ENCODE measurements at places on chromosomes 7 and 10.

GRCh38 chr10:73758704-73759511, 14.7 kb downstream of the SEC24C start:
- no peak overlapping the region for H3K4me3 ChIP-seq
- peaks cover 20% of the 10 kb centered on the region for H3K4me1 ChIP-seq
- no peak overlapping the region for H3K27ac ChIP-seq
- no peak for DNase-seq

DNA sequence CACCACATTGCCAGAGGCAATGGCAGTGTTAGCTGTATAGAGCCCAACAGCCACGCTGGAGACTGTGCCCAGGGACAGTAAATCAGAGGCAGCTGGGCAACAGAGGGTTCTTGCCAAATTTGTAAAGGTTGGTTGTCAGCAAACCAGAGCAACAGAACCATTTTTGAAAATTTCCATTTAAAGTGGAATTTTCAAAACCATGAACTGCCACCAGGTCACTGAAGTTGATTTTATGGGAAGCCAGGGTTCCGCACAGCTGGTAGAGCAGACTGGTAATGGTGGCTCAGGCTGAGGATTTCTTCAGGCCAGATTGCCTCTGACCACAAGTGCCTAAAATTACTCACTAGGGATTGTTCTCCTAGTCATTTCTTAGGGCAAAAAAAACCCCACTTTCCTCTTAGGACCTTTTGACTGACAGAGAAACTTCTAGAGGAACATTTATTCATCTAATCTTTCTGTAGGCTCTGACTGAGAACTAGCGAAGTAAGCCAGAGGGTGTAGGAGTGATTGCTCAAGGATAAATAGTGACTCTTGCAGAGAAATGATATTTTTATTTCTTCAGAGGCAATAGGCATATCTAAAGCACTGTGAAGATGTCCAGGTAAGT, 342.4 kb downstream of the BBS9 start:
- H3K27ac ChIP-seq = no peak overlapping the region
- no peaks in the 10 kb centered on the region for H3K27me3 ChIP-seq
- H3K36me3 ChIP-seq = peaks cover 10% of the 10 kb centered on the region
- no peak overlapping the region for H3K4me3 ChIP-seq

DNA sequence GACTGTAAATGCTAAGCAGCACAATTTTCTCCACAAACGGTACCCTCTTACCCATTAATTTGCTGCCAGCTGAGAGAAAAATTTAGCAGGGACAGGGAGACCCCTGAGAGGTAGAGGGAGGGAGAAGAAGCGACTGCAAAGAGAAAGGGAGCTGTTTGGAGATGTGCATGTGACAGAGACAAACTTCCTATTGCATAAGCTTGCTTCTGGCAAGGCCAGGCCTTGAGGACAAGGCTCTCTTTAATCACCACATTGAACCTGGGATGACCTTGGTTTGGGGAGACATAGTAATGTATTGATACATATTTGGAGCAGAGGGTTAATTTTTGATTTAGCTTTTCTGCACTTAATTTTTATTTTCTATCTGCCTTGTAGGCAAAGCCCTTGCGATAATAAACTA, 31.1 kb upstream of the HIBADH start:
- no peak overlapping the region for H3K27ac ChIP-seq
- no peaks in the 10 kb centered on the region for H3K36me3 ChIP-seq
- no peak overlapping the region for H3K4me3 ChIP-seq

DNA sequence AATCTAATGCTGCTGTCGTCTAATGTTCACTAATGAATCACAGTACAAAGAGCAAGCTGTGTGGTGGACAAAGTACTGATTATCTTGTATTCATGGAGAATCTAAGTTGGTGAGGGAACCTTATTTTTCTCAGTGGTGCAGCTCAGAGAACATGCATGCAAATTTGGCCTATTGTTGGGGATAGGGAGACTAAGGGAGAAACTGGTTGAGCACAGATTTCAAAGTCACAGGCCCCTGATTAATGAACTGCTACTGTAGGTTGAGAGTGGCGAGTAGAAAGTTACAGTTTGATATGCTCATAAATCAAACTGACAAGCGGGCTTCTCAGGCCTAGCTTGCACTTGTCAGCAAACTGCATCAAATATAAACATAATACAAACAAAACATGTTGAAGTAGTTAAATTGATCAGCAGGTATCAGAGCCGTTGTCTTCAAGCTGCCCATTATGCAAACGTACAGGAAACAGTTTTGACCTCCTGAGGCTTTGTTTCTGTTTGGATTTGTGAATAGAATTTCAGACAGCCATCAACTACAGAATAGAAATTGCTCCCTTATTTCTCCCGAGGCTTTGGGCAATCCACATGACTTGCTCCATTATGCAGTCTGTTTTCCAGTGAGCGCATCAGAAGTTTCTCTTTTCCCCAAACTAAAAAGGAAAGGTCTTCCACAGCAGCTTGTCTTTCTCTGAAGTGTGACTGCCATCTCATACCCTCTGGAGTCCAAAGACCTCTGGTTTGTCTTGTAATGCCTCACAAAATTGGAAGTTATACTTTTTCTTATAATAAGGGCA, 215.8 kb downstream of the FOXP2 start:
- H3K4me3 ChIP-seq = no peak overlapping the region
- H3K36me3 ChIP-seq = no peaks in the 10 kb centered on the region
- no peak for DNase-seq

DNA sequence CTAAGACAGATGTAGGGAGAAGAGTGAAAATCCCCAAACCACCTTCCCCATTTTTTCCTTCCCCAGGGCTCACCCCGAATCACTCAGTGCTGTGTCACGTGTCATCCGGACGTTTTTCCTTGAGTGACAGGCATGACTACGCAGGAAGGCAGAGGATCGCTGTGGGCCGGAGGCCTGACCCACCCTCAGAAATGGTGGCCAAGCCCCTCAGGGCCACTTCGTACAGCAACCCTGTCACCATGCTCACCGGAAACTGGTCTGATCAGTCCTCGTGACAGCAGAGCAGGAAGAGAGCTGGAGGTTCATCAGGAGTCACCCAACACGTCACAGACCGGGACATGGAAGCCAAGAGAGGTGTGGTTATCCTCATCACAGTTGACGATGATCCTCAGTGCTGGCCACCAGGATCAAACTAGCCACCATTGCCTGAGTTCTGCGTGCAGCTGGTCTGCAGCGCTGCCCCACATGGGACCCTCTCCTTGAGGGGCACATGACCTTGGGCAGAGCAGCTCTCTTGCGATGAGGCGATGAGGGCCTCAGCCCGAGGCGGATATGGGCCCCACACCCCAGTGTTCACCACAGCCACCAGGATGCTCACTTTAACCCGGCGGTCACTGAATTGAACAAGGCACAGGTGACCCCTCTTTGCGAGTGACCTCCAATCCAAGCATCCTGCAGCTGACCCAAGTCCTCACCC, 99.3 kb upstream of the INSIG1 start:
- H3K27me3 ChIP-seq = no peaks in the 10 kb centered on the region
- H3K27ac ChIP-seq = no peak overlapping the region
- peaks cover 17% of the 10 kb centered on the region for H3K4me1 ChIP-seq
- no peaks in the 10 kb centered on the region for H3K36me3 ChIP-seq

- no peaks in the 10 kb centered on the region for H3K4me1 ChIP-seq
- H3K36me3 ChIP-seq = no peaks in the 10 kb centered on the region
- no peak overlapping the region for H3K27ac ChIP-seq
- DNase-seq = no peak
- H3K27me3 ChIP-seq = peaks cover 22% of the 10 kb centered on the region
Observed at GRCh38 chr10:2964632-2965296, 102.6 kb upstream of the PFKP start.

DNA sequence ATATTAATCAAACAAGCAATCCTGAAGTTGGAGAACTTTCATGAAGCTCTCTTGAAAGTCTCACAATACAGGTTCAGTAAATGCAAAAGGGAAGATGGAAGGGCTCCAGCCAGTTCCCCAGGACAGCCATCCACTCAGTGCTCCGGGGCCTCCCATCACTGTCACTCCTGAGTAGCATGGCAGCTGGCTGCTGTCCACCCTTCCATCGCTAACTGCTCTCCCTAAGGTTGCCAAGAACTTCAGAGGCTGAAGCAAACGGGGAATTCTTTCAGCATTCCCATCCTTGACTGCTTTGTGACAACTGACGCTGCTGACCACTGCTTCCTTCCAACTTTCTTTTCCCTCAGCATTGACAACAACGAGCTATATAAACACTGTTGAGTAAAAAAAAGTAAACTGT, 69.1 kb downstream of the VPS41 start:
- no peak for DNase-seq
- H3K4me3 ChIP-seq = no peak overlapping the region
- H3K27me3 ChIP-seq = no peaks in the 10 kb centered on the region
- H3K27ac ChIP-seq = no peak overlapping the region
- peaks cover 11% of the 10 kb centered on the region for H3K36me3 ChIP-seq

DNA sequence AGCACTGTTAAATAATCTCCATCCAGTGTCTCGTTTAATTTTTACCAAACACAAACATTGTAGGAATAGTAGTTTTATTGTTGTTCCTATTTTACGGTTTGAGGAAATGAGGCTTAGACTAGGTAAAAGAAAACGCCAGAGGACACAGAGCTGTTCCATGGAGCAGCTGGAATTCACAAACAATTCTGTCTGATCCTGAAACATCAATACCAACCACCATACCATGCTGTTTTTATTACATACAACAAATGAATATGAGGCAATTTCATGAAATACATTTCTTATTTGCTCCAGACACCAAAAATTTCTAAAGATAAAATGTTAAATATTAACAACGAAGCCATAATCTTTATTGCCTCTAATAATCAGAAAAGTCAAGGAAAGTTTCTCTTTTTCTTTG, 9.4 kb downstream of the MALRD1 start:
- H3K4me1 ChIP-seq = no peaks in the 10 kb centered on the region
- DNase-seq = no peak
- H3K4me3 ChIP-seq = no peak overlapping the region
- no peaks in the 10 kb centered on the region for H3K36me3 ChIP-seq

DNA sequence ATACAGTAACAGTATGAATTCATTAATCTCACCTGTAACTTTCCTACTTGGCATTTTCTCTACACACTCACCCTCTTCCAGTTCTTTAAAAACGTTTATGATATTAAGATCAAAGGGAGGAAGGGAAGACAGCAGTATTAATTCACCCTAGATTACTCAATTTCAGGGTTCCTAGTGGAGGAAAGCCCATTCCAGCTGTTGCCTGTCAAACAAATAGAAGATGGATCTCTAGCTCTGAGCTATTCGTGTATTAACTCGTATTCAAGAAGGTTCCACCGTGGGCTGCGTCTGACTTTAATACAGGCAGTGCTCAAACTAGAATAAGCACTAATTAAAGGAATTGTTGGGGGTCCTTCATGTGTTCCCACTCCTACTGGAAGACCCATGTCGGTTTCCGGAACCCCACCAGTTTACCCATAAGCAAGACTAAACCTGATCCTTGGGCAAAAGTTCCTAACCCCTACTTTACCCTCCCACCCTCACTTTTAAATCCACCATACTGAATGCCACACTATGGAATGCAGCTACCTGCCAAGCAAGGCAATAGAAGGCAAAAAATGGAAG, 2.1 kb downstream of the NANOS1 start:
- H3K27ac ChIP-seq = no peak overlapping the region
- peaks cover 22% of the 10 kb centered on the region for H3K4me1 ChIP-seq
- peak overlapping the region; percentile 50 for H3K4me3 ChIP-seq
- peaks cover 34% of the 10 kb centered on the region for H3K36me3 ChIP-seq

DNA sequence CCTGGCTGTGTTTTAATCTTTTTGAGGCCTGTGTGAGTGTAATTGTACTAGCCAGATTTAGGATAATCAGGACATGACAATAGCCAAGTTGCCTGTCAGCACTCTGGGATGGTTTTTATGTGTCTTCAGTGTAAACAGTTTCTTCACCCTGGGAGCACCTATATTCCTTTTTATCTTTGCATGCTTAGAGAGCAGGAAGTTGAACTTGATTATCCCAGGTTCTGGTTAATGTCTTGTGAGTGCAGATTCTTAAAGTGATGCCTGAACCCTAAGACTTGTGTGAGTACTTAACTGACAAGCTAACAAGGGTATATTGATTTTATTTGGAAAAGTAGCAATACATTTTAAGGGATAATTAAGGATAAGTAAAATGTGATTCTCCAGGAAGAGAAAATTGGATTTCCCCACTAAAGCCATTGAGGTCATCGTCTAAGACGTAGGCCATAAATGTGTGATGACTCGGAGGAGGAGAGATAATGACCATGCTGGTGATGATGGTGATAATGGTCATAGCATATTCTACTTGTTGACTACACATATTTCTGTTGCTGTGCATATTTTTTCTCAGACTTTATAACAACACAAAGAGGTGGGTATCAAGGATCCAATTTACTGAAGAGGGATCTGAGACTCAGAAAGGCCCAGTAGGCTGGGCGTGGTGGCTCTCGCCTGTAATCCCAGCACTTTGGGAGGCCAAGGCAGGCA, 234.7 kb downstream of the CAMK1D start:
- H3K36me3 ChIP-seq = peaks cover 39% of the 10 kb centered on the region
- H3K27ac ChIP-seq = no peak overlapping the region
- H3K4me3 ChIP-seq = no peak overlapping the region
- no peaks in the 10 kb centered on the region for H3K27me3 ChIP-seq

DNA sequence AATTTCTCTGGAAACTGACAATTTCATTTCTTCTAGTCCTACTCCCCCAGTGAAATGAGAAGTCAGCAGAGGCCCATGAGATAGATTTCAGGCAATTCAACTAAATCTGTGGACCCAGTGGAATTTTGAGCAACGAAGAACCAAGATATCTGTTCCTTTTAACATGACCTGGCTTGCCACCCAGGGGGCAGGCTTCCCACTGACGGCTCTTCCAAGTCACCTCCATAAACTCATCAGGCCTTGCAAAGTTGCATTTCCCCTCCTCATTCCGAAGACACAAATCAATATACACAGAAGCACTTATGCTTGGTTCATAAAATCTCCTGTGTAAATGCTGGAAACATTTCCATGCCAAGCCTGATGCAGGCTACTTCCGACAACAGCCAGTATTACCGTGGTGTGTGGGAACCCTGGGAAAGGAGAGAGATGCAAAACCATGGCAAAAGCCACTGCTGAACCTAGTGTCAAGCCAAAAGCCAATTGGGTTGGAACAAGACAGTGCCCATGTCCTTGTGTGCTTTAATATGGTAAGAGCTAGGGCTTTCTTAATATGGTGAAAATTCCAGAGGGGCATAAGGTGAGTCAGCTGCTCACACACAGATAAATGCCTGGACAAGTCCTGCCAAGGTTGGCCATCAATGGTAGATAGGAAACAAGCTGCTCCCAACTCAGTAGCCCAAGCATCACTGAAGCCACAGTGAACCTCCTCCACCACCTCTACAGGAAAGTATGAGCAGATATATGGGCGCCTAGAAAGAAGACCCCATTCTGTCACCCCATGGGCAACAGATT, 1.6 kb downstream of the FRMD4A start:
- DNase-seq = no peak
- peaks cover 2% of the 10 kb centered on the region for H3K4me1 ChIP-seq
- H3K27me3 ChIP-seq = peaks cover 41% of the 10 kb centered on the region
- no peaks in the 10 kb centered on the region for H3K36me3 ChIP-seq
- H3K4me3 ChIP-seq = no peak overlapping the region
- H3K27ac ChIP-seq = no peak overlapping the region

Data from activated B cell treated with CpG ODN at 0.5 μM for 24 hours (primary cell).